Fibroblast of skin of left biceps (primary cell): ENCODE measurements at places on chromosomes 3 and 15.

DNA sequence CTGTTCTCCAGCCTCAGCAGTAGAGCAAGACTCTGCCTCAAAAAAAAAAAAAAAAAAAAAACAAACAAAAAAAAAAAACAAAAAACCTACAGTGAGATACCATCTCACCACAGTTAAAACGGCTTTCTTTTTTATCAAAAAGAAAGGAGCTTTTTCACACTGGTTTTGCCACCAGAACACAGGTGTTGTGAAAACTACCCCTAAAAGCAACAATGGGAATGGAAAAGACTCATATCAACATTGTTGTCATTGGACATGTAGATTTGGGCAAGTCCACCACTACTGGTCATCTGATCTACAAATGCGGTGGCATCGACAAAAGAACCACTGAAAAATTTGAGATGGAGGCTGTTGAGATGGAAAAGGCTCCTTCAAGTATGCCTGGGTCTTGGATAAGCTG is 24.8 kb upstream of the SLC25A38 start:
- no peak for DNase-seq

- no peak for DNase-seq
These were observed 2.4 kb downstream of the RPL39L start for GRCh38 chr3:187136936-187137335.

GRCh38 chr3:101170062-101170771 is 150.2 kb downstream of the IMPG2 start:
- DNase-seq, result no peak

- DNase-seq, result no peak
These were observed 2.3 kb upstream of the SHC4 start for GRCh38 chr15:48965972-48966371.

DNA sequence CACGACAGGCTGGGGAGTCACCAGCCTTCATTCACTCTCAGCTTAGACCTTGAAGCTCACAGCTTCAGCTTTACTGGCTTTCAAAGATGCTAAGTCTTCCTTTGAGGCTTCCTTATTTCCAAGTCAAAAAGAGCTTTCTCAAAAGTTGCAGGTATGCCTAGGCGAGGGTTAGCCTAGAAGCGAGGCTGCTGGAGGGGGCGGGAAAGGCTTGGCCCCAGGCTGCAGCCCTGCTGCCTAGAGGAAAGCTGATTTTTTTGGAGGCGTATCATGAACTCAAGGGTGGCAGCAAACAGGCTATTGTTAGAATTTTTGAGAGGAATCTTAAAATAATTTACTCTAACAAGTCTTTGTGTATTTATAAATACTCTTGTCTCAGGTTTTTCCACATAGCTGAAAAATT is 37.1 kb downstream of the MYO5C start:
- DNase-seq, result no peak

GRCh38 chr3:195820901-195821300 is 9.2 kb upstream of the MUC4 start:
- no peak for DNase-seq

DNA sequence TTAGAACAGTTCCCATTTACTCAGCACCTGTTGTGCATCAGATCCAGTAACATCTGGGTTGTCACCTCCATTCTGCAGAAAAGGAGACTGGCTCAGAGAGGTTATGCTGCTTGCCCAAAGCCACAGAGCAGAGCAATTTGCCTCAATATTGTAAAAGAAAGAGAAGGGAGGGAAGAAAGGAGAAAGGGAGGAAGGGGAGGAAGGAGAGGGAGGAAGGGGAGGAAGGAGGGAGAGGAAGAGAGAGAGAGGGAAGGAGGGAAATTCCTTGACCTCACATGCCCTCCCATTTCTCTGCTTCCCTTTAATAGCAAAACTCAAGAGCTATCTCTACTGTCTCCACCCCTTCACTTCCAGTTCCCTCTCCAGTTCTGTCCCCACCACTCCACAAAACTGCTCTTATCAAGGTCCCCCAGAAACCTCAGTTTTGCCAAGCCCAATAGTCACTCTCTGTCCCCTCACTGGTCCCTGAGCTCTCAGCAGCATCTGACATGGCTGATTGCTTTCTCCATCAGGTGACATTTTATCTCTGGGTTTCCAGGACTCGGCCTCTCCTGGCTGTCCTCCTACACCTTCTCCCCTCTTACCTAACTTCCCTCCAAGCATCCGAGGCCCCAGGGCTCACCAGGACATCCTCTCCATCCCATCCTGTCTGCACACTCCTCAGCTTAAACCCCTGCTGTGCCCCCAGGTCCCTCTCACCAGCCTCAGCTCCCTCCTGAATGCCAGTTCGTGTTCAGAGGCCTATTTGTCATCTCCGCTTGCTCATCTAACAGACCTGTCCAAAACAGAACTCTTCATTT is 104.7 kb upstream of the LINGO1 start:
- DNase-seq, result no peak

GRCh38 chr15:99993262-99993661 is 260.0 kb upstream of the LYSMD4 start:
- DNase-seq, result no peak

DNA sequence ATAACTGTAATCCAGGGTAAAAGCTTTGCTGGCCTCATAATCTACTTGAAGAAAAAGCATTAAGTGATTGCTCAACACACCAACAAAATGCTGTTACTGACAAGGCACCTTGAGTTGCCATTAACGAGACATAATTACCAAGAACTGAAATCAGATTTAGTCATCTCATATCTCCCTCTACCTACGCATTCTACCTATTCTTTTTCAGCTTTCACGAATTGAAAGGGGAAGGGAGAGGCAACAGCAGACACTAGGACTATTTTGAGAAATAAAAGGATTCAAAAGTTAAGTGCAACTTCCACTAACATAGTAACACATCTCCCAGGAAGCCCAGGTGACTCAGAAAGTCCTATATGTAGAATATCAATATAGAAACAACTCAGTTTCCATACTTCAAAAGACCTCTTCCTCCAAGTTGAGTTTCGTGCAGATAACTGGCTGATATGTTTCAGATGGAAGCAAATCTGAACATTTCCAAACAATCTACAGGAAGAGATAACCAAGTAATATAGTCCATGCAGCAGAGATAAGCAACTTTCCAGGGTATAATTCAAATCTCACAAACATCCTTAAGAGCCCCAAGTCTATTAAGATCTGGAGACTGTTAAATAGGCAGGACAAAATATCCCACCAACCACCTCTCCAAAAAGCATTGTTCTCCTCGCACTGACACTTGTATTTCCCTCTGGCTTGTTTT is 1.9 kb downstream of the OSBPL10 start:
- no peak for DNase-seq

DNA sequence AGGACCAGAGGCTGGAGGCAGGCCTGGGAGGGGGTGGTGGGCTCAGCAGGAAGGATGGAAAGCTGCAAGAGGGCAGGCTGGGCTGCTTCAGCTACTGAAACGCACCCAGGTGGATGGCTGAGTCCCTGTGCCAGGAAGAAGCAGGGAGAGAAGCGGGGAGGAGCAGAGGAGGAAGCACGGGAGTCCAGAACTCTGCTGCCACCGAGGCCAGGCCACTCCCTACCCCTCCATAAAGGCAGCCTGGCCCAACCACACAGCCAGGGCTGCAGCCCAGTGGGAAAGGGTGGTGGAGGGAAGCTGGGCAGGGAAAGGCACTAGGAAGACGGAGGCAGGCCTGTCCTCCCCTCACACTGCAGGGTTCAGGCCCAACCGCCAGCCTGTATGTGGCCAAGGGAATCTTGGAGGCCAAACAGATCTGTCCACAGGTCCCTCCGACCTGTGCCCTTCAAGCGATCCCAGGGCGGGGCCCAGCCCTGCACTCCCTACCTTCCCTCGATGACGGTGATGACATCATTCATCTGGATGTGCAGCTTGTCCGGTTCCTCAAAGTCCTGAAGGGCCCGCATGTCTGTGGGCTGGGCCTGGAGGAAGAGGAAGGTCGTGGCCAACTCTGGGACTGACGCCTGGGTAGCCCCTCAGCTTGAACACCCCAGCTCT is 30.5 kb downstream of the TNK2 start:
- no peak for DNase-seq

- DNase-seq, result peak; percentile 33
These were observed 76.2 kb upstream of the HERC1 start for GRCh38 chr15:63909819-63910437.

- DNase-seq, result peak; percentile 19
These were observed 280.5 kb downstream of the GAP43 start for GRCh38 chr3:115903843-115904242.

- no peak for DNase-seq
These were observed 1042.3 kb downstream of the OTOL1 start for GRCh38 chr3:162538906-162539305.

DNA sequence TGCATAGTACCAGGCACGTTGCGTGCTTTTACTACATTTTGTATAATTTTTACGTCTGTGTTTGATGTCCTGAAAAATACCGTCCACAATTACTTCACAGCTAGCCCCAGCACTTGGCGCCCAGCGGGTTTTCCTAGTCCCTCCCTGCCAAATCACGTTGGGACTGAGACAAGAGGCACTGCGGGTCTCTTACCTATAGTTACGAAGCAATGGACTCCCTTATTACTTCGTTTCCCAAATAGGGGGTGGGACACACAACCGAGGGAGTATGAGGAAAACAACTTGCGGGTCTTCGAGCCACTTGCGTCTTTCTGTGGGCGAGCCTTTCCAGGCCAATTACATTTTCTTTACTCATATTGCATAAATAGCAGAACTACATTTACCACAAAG is 620 bp upstream of the CMSS1 start:
- DNase-seq, result no peak

- no peak for DNase-seq
These were observed 29.5 kb downstream of the EHD4 start for GRCh38 chr15:41942886-41943285.

- no peak for DNase-seq
These were observed 121.2 kb downstream of the MECOM start for GRCh38 chr3:169542331-169542751.

DNA sequence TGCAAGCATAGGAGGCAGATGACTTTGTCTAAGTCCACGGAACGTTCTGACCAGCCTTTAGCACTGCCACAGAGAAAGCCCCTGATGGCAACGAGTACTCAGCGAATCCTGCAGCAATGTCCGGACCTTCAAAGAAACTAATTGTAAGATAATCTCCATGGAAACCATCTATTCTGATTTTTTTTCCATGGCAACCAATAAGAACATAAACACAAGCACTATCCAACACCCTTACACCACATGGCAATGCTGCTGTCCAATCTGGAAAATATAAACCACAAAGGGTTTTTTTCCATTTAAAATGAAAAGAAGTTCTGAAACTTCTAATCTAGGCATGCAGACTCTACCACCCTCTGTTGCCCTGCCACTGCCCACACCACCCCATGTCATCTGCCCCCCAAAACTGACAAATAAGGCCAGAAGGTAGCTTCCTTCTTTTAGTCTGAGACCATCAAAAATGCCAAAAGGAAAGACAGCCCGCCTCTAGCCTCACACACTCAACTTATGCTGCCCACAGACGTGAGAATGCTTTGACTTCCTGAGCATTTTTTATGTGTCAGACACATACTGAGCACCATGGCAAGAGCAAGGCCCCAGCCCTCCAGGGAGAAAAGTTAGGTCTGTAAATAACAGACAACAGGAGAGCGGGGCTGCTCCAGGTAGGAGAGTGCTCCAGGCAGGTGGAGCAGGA is 44.5 kb downstream of the POC1A start:
- no peak for DNase-seq

- DNase-seq, result no peak
These were observed 6.6 kb upstream of the ZNF148 start for GRCh38 chr3:125381743-125382142.
